ENCODE measurements at places on chromosomes 5 and 9.

DNA sequence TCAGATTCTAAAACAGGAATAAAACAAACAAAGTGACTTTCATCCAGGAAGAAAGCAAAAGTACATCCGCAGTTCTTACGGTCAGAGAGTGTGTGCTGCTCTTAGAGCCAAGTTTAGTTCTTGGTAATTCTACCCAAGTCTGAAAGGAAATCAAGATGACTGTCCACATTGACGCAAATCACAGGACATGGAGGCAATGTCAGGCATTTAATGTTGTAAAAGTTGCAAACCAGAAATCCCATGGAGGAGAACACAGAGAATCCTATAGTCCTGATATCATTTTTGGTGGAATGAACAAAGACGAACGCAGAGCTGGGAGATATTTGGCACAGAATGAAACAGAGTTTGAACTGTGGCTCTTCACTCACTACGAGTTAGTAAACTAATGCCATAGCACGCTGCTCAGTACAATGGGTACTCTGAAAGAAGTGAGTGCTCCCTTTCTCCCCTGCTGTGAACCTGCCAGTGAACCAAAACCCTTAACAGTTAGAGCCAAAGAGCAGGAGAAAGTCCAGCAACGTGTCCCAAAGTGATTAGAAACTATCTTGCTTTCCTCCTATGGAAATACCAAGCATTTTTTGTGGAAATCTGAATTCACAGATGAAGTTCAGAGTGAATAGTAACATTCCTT, 74.3 kb downstream of the MUSK start:
- DNase-seq, result peak; percentile 80

GRCh38 chr9:33144551-33144950, 22.6 kb downstream of the B4GALT1 start:
- DNase-seq, result no peak

DNA sequence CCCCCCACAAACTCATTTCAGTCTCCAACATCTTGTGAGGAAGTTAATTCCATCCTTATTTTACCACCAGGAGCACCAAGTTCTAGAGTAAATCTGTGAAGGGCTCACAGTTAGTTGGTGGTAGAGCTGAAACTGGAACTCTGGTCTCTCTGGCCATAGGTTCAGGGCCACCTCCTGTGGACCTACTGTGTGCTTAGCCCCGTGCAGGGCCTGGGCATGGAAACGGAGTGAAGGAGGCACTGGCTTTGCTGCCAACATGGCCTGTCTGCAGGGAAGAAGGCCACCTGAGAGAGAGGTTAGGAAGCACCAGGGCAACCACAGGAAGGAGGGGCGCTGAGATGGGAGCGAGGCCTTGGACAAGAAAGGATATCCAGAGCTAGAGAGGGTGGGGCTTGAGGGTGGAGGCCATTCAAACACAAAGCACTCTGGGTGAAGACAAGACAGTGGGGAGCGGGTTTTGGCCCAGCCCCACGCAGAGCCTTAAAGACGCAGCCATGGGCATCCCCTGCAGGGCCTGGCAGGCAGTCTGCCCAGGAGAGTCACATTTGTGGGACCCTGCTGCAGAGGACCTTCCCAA, 16.0 kb upstream of the DAB2IP start:
- no peak for DNase-seq

DNA sequence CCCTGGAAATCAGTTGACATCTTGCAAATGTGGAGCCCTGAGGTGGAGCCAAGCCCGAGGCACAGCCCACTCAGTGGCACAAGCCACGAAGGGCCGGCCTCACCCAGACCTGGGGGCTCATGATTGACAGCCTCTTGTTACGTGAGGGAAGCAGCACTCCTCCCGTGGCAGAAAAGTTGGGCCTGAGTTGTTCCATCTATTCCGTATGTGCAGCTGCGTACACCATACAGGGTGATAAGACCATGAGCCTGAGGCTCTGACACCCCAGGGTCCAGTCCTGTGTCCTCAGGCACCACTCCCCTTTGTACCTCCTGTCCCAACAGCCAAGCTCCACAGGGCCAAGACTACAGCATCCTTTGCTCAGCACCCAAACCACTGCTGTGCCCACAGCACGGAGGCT, 1.9 kb upstream of the ORM2 start:
- DNase-seq, result no peak

DNA sequence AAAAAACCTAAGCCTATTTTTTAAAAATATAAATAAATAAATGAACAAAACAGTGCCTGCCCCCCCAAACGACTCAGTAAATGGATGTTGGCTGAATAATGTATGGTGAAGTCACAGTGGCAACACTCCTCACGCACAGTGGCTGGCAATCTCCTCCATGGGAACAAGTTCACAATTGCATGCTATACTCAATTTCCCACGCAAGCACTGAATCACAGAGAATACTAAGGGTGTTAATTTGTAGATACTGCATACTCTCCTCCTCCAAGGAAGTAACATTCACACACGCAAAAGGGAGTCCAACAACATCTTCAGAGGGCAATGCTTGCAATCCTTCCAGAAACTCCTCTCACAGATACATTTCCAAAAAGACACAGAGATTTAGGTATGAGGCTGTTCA, 47.5 kb downstream of the SERINC5 start:
- DNase-seq, result no peak

- DNase-seq, result no peak
These were observed 3.0 kb downstream of the MXD3 start for GRCh38 chr5:177308740-177309139.

DNA sequence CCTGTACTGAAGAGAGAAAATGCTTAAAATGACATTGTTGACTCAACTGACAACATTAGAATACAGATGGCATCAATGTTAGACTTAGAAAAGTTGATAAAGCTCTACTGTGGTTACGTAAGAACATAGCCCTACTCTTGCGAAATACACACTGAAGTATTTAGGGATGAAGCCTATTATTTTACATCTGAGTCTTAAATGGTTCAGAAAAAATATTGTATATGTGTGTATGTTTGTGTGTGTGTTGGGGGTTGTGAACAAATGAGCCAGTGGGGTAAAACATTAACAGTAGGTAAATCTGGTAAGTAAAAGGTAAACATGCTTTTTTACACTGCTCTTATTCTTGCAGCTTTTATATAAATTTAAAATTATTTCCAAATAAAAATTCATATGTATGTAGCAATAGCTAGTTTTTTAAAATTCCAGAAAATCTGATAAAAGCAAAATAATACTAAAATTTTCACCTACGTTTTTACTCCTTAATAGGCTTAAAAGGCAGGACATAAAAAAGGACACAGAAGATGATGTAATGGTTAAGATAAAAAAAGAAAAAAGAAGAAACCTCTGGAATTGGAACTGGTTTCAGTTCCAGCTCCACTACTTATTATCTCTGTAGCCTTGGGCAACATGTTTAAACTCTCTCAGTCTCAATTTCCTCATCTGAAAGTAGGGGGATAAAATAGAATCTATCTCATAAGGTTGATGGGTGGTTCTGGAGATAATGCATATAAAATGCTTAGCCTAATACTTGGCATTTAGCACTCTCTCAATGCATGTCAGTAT, 44.3 kb downstream of the GARNL3 start:
- DNase-seq, result peak; percentile 72

- DNase-seq, result peak; percentile 3
These were observed 68.1 kb downstream of the FBN2 start for GRCh38 chr5:128469912-128470311.

- peak; percentile 17 for DNase-seq
These were observed 207.3 kb downstream of the TMEM38B start for GRCh38 chr9:105901514-105902109.

- peak; percentile 24 for DNase-seq
These were observed 318.4 kb downstream of the PSAT1 start for GRCh38 chr9:78615372-78615771.

DNA sequence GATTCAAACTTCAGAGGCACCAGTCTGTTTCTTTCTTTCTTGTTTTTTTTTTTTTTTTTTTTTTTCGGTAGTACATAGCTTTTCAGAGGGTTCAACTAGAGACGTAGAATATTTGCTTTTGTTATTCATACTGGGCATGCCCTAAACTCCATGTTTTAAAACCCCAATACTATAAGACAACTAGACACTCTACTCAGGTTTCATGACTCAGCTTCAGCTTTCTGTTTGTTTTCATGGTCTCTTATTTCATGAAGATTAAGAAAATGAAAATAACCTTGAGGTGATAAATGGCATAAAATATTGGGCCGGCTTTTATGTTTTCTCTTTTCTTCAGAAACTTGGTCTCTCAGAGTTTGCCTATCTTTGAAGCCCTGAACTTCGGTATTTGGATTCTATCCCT, 2126.3 kb upstream of the ACO1 start:
- DNase-seq, result no peak

DNA sequence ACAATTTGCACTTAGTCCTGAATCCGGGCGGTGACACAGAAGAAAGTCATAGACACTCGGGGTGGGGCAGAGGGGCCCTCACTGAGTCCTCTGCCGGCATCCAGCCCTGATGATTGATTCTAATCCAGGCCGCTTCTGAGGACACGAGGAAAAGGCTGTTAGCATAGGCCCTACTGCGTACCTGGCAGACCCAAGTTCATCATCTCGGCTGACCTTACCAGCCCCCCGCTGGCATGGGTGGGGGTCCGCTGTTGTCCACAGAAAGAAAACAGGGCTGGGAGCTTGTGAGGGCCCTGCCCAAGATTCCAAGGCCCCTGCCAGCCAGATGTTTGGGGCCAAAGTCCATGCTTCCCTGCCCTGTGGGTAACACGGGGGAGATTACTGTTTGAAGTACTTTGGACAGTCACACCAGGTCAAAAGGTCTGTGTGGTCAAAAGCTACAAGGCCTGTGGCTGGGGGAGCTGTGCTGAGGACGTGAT, 24.5 kb downstream of the ERGIC1 start:
- no peak for DNase-seq

DNA sequence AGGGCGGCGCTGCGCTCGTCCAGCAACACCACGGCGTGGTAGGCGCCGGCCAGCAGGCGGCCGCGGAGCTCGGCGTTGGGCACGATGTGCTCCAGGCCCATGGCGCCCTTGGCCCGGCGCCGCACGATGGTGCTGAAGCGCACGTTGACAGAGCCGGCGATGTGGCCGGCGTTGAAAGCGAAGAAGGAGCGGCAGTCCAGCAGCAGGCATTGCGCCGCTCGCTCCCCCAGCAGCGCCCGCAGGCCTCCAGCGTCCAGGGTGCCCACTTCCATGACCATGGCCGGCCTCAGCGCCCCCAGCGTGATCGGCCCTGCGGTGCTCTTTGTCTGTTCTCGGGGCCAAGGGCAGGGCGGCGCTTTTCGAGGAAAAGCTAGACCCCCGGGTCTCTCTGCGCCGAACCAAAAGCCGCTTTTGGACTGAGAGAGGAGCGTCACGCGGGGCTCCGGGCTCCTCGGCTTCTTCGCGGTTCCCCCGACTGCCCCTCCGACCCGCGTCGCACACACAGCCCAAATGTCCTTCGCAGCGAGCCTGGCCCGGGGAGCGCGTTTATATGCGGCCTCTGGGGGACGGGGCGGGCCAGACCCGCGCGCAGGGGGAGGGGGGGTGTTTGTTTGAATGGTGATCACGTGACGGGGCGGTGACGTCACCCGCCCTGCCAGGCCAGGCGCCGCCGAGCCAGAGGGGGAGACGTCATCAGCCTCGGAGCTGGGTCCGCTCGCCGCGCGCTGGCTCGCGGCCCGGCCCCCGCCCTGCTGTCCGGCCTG, at the start of gene DUSP1:
Gene DUSP1 (minus strand): TSS at position 521 of the 764 bp plus-strand sequence. CDS start 243 bp downstream, at position 278.
- peak; percentile 98 for DNase-seq

GRCh38 chr5:16453609-16454008, 12.0 kb downstream of the ZNF622 start:
- DNase-seq, result no peak

DNA sequence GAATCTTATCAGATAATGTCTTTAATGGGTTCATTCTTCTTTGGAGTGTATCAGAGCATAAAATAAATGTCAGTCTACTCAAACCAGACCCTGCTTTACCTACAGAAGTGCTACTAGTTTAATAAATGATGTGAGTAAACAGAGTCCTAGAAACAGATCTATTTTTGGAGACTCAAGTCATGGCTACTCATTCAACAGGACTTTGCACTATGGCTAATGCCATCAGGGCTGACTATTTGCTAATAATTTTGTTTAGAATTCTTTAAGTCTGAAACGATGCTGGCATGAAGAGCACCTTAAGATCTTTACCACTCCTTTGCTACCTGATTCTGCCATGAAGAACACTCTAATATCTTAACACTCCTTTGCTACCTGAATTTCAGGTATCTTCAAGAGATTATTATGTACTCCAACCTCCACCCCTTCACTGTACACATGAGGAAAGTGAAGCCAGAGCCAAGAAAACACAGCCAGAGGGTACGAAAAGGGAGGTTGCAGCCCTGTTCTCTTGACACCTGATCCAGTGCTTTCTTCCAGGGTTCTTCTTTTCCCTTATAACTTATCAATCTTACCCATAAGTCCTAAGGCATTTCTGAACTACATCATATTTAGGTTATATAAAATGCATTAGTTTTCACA, 62.4 kb downstream of the ZNF608 start:
- no peak for DNase-seq

DNA sequence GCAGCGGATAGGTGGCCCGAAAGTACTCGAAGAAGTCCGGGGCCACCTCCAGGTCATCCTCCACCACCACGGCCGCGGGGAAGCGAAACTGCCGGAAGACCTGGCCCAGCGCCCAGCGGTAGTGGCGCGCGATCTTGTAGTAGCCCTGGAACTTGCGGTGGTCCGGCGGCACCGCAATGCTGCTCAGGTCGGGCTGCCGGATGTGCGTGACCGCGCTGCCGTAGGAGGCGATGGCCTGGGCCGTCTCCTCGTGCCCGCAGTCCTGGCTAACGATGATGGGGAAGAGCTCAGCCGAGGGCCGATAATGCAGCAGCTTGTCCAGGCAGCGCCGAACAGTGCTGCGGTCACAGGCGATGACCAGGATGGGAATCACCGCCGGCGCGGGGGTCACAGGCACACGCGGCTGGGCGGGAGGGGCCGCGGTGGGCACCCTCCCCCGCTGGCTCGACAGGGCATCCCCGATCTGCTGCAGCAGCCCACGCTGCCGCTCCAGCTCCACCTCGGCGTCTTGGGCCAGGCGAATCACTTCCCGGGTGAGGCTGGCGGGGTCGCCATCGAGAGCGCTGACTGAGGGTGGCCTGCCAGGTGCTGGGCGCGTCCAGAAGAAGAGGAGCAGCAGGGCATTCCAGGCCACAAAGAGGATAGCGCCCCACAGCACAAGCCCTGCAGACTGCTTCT, 10.2 kb downstream of the MGAT1 start:
- no peak for DNase-seq

Data from AG10803 (cell line).